IMR-90 (cell line): ENCODE measurements at places on chromosomes 2 and 18.

- no peak for DNase-seq
Observed at GRCh38 chr2:134718023-134718816, 580 bp downstream of the TMEM163 start.

DNA sequence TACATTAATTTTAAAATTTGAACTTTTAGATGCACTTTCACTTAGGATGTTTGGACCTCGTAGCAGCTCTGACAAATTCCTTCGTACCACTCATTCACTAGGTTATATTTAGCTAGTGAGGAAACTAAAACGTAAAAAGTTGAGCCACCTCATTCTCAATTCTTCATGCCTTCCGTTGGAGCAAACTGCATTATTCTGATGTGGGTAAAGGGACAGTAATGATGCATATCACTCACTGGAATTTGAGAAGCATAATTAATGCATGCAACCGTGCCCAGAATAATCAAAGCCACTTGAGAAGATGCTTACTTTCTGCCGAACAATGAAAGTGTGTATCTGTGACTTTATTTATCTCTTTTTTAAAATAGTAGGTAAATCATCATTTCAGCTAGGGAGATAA is 2.2 kb downstream of the CNOT9 start:
- DNase-seq, result peak; percentile 66

DNA sequence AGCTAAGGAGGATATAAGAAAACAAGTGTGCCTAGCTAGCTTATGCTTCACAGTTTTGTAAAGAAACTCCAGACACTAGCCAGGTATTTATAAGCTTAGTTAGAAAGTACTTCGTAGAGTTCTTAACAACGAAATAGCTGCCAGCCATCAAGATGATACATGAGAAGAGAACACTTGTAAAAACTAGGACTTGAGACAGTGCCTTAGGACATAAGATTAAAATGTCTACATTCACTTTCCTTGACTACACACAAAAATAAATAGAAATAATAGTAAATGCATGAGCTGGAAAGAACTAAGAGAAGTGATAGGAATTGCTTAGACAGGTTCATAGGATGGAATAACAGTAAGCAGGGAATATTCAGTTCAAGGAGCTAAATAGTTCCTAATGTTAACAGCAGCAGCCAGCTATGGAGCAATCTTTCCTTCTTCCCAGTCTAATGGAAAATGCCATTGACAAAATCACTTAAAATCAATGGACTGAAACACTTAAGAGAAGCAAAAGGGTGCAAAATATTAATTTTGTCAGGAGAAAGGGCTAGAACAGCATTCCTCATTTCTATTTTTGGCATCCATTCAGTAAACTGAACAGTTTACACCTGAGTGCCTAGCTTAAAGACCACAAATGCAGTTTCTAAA is 186.6 kb downstream of the PDE11A start:
- DNase-seq, result no peak

GRCh38 chr2:170454471-170455372 is 260.4 kb upstream of the SP5 start:
- DNase-seq, result no peak

GRCh38 chr18:58525928-58526424 is 102.9 kb downstream of the ALPK2 start:
- no peak for DNase-seq

DNA sequence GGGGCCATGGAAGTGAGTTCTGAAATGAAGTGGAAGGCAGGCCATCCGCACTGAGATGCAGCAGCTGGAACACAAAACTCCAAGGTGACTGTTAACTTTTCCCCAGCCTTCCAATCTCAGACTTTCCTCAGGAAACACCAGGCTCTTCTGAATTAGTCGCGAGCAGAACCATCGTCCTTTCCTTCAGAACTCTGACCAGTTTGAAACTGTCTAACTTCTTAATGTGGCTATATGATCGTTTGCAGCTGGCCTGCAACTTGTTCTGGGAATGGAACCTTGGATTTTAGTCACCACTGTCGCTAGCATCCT is 620 bp upstream of the RPL37A start:
- DNase-seq, result no peak

DNA sequence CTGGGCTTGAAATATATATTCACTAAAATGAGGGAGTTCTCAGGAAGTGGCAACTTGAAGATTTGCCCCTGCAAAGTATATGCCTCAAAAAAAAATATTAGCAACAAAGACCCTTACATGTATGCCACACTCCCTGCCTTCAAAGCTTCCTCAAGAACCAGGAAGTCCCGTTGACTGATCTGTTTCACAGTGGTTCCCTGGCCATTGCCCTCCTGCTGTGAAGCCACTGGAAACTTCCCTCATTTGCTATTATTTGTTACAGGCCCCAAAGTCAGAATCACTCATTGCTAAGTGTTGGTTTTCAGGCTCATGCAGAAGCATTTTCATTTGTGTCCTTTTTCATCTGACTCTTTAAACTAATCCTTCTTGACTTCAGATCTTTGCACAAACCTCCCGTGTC is 421.5 kb downstream of the ZNF521 start:
- DNase-seq, result no peak

- DNase-seq, result peak; percentile 89
Observed at GRCh38 chr2:47402805-47403608, at the start of gene MSH2. Gene MSH2, plus strand, starts transcription at chr2:47403156. Its CDS starts 36 bp downstream, at chr2:47403192.

DNA sequence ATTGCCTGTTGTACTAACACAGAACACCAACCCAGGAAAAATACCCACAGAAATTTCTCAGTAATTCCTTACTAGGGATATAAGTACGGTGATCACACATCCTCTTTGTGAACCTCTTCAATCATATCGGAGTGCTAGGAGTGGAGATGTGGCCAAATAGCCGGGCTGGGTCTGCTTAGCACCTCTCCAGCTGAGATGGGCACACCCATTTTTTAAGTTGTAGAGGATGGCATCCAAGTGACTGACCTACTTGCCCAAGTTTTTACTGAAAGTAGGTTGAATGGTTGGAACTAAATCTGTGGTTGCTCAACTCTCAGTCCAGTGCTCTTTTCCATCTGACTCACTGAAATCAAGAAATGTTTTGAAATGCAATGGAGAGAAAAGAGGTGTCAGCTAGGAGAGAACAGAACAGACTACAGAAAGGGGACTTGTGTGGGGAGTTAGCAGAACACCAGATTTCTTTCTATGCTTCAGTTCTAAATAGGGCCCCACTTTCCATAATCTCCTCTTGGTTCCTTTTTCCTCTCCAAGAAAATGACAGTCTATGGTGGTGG is 68.7 kb upstream of the FSHR start:
- DNase-seq, result no peak
